ENCODE measurements at places on chromosomes 11 and 22.

GRCh38 chr11:78420255-78420764 is 2.7 kb upstream of the GAB2 start:
- DNase-seq, result peak; percentile 56

GRCh38 chr11:44950031-44950624 is 555 bp downstream of the TP53I11 start:
- DNase-seq, result no peak

DNA sequence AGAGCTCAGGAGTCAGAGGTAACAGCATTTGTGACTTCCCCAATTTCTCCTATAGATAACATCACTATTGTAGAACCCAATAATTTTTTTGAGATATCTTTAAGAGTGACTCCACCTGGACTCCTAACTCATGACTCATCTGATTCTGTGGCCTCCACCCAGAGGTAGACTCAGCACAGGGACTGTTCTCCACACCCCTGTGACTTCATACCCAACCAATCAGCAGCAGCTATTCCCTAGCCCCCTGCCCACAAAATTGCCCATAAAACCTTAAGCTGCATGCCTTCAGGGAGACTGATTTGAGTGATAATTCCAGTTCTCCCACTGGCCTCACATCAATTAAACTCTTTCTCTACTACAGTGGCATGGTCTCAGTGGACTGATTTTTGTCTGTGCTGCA is 475.4 kb upstream of the FAT3 start:
- no peak for DNase-seq

- no peak for DNase-seq
Measured at GRCh38 chr22:48141301-48141700, 1378.9 kb downstream of the TBC1D22A start.

DNA sequence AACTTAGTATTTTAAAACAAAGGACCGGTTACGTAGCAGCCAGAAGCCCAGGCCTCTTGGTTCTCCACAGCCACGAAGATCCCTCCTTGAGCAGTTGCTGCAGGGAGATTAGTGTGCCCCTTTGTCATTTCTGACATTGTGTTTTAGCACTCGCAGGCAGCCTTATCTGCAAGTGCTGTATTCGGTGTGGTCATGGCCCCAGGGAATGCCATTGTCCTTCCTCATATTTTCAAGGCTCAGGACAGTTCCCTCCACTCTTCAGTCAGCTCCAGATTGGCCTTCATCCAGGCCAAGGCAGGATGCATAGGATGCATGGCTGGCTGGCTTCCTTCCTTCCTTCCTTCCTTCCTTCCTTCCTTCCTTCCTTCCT is 88.5 kb downstream of the ZBTB16 start:
- peak; percentile 75 for DNase-seq

GRCh38 chr11:41970681-41971080 is 511.2 kb upstream of the LRRC4C start:
- DNase-seq, result no peak

DNA sequence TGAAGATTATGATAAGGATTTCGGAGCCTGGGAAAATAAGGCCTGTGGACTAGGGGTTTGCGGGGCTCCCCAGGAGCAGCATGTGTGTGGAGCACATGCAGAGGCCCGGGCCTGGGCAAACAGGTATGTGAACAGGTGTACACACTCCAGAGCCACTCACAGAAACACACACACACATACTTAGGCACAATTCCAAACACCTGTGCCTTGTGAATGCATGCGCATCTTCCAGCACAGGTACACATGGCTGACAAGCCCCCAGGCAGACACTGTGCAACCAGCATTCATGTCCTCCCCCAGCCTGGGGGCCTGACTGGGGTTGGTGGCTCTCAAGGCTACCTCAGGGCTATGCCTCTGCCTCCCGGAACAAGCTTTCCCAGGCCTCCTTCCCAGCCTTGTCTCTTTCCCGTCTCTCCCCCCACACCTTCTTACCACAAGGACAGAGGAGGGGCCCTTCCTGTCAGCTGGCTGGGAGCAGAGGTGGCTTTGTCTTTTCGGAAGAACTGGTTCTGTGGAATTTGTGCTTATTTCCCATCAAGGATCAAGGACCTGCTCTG is 2.6 kb upstream of the P2RY6 start:
- DNase-seq, result no peak

DNA sequence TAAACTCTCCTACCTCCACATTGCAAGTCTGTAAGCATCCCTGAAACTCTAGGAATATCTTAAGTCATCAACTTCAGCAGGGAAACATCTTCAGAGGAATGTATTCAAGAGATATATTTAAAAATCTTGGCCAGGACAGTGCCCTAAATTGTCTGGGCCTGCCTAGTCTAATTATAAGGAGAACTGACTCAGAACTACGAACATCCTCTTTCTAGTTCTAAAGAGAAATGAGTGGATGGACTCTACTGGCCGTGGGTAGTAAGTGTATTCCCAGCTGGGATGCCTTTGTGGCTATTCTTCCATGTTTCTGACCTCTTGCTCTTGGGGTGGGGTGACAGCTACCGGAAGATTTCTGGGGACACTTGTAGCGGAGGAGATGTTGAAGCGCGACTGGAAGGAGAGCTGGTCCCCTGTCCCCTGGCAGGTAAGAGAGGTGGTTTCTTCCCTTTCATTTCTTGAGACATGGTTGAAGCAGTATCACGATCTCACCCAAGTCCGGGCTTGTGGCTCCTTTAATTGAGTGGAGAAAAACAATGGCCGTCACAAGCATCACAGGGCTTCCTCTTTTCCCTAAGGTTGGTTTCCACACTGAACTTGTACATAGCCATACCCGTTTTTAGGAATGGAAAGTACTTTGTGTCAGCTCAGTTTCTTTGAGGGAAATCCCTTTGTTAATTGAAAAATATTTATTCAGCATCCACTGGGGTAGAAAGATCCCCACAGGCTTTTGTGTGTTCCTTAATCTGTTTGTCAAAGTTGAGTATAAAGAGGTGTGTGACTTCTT is 97.7 kb upstream of the SORL1-AS1 start:
- DNase-seq, result no peak

DNA sequence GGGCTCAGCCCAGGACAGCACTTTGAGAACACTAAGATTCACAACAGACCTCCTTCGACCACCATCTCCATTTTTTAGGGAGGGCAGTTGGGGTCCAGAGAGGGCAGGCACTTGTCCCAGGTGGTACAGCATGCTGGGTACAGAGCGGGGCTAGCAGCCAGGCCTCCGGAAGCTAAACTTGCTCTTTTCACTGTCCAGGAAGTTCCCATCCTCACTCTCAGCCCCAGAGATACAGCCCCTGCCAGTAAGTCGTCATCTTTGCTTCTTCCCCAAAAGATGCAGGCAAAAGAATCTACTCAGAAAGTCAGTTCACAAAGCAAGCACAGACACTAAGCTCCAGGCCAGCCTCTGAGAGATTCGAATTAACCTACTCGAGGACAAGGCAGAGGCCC is 6.7 kb upstream of the RAB3IL1 start:
- DNase-seq, result no peak

- DNase-seq, result peak; percentile 9
Measured at GRCh38 chr11:122404571-122404970, 251.0 kb upstream of the UBASH3B start.

DNA sequence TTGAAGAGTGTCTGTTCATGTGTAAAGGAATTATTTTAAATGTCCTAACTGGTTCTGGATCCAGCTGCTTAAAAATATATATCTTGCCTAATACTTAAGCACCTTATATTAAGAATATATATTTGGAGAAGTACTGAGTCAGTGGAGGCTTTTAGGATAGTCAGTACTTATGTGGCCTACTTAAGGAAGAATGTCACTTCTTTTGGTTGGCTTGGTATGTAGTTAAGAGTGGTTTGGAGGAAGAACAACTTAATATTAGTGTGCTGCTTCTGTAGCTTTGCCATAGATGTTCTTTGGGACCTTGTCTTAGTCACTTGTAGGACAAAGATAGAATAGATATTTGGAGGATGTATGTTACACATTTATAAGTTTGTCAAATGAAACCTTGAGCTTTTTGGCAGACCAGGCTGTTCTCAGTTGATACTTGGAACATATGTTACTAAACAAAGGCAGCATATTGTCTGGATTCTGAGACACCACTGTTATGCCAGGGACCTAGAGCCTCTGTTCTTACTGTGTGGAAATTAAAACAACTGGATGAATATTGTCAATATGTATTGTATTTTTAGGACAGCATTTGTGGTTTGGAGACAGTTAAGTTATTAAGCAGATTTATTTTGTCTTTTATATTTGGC is 4.9 kb downstream of the HIPK3 start:
- DNase-seq, result no peak

DNA sequence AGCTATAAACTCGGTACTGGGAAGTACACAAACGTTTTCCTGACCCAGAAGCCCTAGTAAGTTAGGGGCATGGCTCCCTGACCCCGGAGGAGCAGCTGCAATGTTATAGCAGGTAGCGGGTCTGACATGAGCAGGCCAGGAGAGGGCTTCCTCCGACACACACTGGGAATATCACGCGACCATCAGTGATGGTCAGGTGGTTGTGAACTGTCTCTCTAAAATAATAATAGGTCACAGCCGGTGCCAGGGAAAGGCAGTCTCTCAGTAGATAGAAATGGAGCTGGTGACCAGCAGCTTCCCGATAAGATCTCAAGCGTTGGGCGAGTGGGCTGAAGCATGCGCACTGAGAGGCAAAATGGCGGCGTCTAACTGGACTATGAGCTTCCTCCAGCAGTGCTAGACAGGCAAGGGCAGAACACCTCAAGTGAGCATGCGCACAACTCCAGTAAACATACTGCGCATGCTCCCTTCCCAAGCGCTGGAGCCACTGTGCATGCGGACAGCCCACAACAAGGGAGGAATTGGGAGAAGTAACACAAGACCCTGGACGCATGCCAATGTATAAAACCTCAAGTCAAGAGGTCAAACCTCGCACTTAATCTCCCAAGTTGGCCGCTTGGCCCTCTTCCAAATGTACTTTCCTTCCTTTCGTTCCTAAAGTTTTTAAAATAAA is 22.3 kb upstream of the TESMIN start:
- DNase-seq, result no peak

DNA sequence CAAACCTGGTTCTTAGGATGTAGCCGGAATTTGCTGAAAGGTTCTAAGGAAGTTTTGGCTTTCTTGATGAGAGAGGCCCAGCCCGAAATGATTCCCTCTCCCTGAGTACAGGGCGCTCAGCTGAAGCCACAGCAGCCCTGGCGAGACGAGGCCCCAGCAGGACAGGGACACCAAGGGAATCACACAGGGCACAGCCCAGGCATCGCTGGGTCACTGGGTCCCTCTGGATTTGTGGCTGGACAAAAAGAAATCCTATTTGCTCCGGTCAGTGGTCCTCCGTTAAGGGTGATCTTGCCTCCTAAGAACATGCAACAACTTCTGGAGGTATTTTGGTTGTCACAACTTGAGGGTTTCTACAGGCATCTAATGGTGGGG is 6.4 kb downstream of the FGF19 start:
- DNase-seq, result no peak

DNA sequence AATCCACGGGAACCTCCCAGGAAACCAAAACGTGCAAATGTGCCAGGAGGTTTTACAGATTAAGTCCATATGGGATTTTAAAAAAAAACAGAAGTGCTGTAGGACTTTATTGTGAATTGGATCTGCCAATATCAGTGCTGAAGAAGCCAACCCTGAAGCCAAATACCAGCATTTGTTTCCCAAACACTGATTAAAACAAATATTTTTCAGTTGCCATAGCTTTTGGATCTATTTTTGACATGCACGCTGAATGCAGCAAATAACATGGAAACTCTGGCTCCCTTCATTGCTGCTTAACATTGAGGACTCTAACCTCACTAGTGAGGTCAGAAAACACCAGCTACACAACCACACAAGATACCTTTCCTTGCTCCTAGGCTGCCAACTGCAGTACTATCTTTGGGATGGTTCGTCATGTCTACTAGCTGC is 28.4 kb upstream of the SIK2 start:
- DNase-seq, result no peak

DNA sequence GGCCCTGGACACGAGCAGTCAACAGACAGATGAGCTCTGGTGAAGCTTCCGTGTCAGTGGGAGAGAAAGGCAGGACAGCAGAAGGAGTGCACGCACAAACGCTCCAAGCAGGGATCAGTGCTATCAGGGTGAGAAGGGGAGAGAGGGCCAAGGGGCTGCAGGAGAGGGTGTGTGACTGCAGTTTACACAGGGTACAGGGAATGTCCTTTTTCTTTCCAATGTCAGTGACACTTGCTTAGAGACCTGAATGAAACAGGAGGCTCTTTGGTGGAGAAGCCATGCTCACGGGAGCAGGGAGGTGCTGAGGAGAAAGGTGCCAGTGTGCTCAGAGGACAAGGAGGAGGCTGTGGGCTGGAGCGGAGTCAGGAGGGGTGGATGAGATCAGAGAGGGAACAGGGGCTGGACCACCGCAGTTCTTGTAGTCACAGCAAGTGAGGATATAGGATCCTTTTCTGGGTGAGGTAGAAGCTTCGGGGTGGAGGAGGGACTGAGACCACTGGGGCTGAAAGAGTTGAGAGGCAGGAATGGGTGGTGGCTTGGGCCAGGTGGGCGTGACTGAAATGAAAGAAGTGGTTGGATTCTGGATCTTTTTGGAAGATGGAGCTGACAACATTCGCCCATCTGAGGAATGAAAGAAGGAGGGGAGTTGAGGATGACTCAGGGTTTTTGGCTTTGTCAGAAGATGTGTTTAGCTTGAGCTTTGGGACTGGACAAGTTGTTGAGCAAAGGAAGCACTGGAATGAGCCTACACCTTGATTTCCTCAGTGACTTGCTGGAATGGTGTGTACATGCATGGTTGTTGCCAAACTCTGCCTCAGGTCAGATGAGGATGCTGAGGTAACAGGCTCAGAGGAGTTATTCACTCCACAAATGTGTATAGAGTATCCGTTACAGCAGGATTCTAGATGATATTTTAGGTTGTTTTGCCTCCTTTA is 87.9 kb downstream of the ADAMTS15 start:
- no peak for DNase-seq

GRCh38 chr11:132037956-132038355 is 667.5 kb downstream of the NTM start:
- no peak for DNase-seq

Measured in hematopoietic multipotent progenitor cell treated with erythropoietin and hydrocortisone succinate and interleukin-3 and kit ligand, for 8 days (in vitro differentiated cells).